ENCODE measurements at places on chromosomes 3 and 15.

- peaks cover 5% of the 10 kb centered on the region for H3K27me3 ChIP-seq
- H3K36me3 ChIP-seq = no peaks in the 10 kb centered on the region
- H3K27ac ChIP-seq = no peak overlapping the region
- H3K4me3 ChIP-seq = no peak overlapping the region
These were observed 272.6 kb downstream of the CLSTN2 start for GRCh38 chr3:140207541-140207940.

DNA sequence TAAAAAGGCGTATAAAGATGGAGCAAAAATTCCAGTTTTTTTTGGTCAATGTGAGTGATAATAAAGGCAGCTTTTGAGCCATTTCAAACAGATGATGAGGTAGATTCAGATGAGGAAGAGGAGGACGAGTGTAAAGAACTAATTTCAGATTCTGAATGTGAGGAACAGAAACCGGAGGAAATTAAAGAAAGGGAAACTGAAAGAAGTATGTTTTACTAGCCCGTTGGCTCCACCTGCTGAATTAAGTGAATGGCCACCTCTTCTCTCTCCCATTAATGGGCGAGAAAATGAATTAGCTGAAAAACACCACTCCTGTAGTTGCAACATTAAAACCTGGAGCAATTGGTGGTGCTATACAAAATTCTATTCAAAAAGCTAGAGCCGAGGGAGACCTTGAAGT lies 55.4 kb downstream of the CYP19A1 start:
- peaks cover 9% of the 10 kb centered on the region for H3K27me3 ChIP-seq
- no peaks in the 10 kb centered on the region for H3K36me3 ChIP-seq
- no peak overlapping the region for H3K27ac ChIP-seq
- H3K4me3 ChIP-seq = peak overlapping the region; percentile 8
- no peak for DNase-seq

DNA sequence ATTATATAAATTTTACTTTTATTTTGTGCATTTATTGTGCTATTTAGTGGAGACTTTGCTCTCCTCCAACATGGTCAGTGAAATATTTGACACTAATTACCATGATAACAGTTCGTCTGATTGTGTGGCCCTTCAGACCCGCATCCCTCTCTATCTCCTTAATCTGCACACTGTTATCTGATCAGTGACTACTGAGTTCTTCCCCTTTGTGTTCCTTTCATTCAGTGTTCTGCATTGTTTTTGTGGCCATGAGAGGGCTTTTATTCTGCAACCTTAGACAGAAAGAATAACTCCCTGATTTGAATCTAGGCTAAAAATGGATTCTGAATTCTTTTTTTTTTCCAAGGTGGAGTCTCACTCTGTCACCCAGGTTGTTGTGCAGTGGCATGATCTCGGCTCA lies 11.9 kb upstream of the FMN1 start:
- H3K4me1 ChIP-seq = peaks cover 17% of the 10 kb centered on the region
- H3K36me3 ChIP-seq = no peaks in the 10 kb centered on the region
- H3K4me3 ChIP-seq = no peak overlapping the region
- H3K27ac ChIP-seq = no peak overlapping the region

GRCh38 chr3:65173841-65174240 lies 486.0 kb upstream of the ADAMTS9 start:
- DNase-seq = no peak
- H3K27ac ChIP-seq = no peak overlapping the region
- H3K36me3 ChIP-seq = no peaks in the 10 kb centered on the region
- no peak overlapping the region for H3K4me3 ChIP-seq
- H3K4me1 ChIP-seq = no peaks in the 10 kb centered on the region

- H3K27me3 ChIP-seq = no peaks in the 10 kb centered on the region
- H3K27ac ChIP-seq = peak within 1 kb of the TSS; percentile 89
- peaks cover 37% of the 10 kb centered on the region for H3K36me3 ChIP-seq
- DNase-seq = no peak
- H3K4me3 ChIP-seq = peak within 1 kb of the TSS; percentile 93
- peaks cover 67% of the 10 kb centered on the region for H3K4me1 ChIP-seq
These were observed at the start of gene MAPKAPK3 for GRCh38 chr3:50617096-50617791. TSS of gene MAPKAPK3 (plus strand) at chr3:50617151. CDS start at chr3:50617566, 415 bp downstream.

DNA sequence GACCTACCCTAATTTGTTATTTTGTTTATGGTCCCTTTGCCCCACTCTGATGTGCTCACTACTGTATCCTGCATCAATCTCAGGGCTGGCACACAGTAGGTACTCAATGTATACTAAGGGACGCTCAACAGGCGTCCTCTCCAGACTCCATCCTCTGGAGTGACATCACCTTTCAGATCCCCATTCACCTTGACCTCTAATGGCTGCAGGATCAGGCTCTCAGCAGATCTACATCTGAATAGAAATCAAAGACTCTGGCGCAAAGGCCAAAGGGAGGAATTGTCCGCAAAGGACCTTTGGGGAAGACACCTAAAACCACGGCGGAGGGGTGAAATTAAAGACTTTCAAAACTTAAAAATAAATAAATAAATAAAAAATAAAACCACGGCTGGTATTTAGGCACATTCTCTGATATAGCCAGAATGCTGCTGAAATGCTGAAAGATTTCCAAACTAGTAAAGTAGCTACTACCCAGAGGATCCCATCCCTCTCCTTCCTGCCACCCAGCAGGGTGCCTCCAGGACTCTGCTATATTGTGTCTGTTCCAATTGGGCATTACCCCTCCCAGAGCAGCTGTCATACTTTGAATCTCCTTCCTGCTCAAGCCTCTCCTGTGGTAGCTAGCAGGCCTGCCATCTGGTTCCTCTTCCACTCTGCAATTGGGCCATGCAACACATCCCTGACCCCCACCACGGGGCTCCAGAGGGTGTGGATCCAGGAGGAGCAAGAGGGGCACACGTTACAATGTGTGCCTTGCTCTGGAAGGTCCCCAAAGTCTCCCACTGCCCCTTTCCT lies 6.1 kb downstream of the SHF start:
- H3K4me3 ChIP-seq = no peak overlapping the region
- peaks cover 32% of the 10 kb centered on the region for H3K4me1 ChIP-seq
- H3K27me3 ChIP-seq = peaks cover 4% of the 10 kb centered on the region
- H3K27ac ChIP-seq = no peak overlapping the region
- H3K36me3 ChIP-seq = peaks cover 2% of the 10 kb centered on the region

DNA sequence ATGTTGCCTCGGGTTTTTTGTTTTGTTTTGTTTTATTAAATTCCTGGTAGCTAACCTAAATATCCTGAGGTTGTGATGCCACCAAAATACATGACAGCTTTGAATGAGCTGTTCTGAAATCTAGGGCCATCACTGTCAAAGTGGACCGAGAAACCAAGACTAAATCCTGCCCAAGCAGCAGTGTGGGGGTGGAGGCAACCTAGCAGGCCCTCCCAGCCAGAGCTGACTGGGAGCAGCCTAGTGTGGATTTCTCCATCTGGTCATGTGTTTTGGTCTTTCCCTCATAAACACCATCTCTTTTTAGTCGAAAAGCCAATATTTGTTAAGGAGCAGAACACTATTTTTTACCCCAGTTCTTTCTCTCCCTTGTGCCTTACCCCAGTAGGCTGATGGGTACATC lies 52.2 kb downstream of the LARS2 start:
- H3K36me3 ChIP-seq = peaks cover 9% of the 10 kb centered on the region
- no peak for DNase-seq
- no peak overlapping the region for H3K4me3 ChIP-seq
- no peaks in the 10 kb centered on the region for H3K4me1 ChIP-seq

DNA sequence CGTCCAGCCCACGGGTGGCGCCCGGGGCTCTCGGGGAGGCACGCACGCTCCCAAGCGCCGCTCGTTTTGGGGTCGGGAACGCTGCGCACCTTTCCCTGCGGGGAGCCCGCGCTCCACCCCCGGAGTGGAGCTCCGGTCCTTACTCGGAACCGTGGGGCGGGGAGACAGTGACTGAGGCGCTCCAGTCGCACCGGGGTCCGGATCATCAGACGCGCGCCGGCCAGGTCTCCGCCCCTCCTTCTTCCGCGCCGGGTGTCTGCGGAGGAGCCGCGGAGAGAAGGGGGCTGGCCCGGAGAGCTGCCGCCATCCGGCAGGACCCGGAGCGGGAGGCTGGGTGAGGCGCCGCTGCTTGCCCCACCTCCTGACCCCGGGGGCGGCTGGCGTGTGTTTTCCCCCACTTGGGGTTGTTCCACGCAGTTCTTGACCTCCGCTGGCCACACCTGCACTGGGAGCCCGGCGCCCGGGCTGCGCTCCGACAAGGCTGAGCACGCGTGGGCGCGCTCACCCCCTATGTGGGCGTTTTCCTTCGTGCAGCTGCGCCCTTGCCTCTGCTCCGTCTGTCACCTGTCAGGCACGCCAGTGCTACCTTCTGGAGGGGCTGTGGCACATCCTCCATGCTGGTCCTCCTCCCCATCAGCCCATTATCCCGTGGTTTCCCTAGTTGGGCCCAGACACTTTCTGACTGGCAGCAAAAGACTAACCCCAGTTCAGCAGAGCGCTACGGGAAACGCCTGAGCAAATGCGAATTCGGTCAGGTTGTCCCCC lies at the start of gene MCF2L2:
MCF2L2 (minus strand) TSS at position 173 of the 765 bp plus-strand sequence. CDS start 642 bp downstream, outside the sequence.
- peaks cover 2% of the 10 kb centered on the region for H3K36me3 ChIP-seq
- H3K4me1 ChIP-seq = peaks cover 33% of the 10 kb centered on the region
- H3K27ac ChIP-seq = peak within 1 kb of the TSS; percentile 92
- peak; percentile 80 for DNase-seq
- H3K27me3 ChIP-seq = peaks cover 9% of the 10 kb centered on the region

GRCh38 chr3:68874551-68875348 lies 57.6 kb downstream of the TAFA4 start:
- DNase-seq = no peak
- H3K36me3 ChIP-seq = no peaks in the 10 kb centered on the region
- no peak overlapping the region for H3K27ac ChIP-seq
- no peak overlapping the region for H3K4me3 ChIP-seq

GRCh38 chr3:55061720-55062034 lies 133.8 kb upstream of the LRTM1 start:
- H3K27ac ChIP-seq = no peak overlapping the region
- no peaks in the 10 kb centered on the region for H3K4me1 ChIP-seq
- no peaks in the 10 kb centered on the region for H3K36me3 ChIP-seq
- DNase-seq = no peak
- no peaks in the 10 kb centered on the region for H3K27me3 ChIP-seq
- H3K4me3 ChIP-seq = no peak overlapping the region

DNA sequence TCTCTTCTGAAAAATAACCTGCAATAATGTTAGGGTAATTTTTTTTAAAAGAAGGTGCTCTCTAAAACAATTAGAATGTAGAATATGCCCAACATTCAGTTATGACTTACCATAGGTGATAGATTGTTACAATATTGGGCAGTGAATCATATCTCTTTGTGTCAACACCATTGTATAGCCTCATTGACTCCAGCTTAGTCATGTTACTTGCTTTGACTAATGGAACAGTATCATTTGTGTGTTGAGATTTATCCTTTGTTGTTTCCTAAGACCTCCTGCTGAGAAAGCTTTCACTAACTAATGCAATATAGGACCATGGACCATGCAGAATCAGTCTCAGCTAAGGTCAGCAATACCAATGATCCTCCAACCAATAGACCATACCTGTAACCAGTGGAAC lies 1106.4 kb downstream of the SI start:
- no peaks in the 10 kb centered on the region for H3K27me3 ChIP-seq
- H3K36me3 ChIP-seq = no peaks in the 10 kb centered on the region
- no peak overlapping the region for H3K4me3 ChIP-seq

GRCh38 chr3:136186846-136187245 lies 9.3 kb downstream of the MSL2 start:
- H3K4me3 ChIP-seq = no peak overlapping the region
- H3K36me3 ChIP-seq = peaks cover 21% of the 10 kb centered on the region
- DNase-seq = no peak
- H3K27ac ChIP-seq = peak overlapping the region; percentile 63

DNA sequence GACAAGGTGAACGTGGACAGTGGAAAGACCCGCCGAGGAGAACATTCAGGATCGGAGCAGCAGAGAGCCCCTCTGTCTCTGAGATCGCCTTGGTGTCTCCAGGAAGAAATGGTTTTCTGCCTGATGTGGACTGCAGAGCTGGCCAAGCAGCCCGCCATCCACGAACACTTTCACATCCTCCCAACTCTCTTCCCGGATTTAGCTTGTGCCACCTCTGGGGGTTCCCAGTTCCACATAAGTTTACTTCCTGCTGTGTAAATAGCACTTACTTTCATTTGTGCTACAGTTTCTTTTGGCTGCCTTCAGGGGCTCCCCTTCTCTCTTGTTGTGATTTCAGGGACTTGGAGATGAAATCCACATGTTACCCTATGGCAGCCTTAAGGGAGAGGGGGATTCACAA lies 48.4 kb downstream of the SEMA5B start:
- H3K36me3 ChIP-seq = no peaks in the 10 kb centered on the region
- no peak overlapping the region for H3K4me3 ChIP-seq
- no peak for DNase-seq
- H3K4me1 ChIP-seq = peaks cover 17% of the 10 kb centered on the region
- H3K27me3 ChIP-seq = peaks cover 17% of the 10 kb centered on the region

DNA sequence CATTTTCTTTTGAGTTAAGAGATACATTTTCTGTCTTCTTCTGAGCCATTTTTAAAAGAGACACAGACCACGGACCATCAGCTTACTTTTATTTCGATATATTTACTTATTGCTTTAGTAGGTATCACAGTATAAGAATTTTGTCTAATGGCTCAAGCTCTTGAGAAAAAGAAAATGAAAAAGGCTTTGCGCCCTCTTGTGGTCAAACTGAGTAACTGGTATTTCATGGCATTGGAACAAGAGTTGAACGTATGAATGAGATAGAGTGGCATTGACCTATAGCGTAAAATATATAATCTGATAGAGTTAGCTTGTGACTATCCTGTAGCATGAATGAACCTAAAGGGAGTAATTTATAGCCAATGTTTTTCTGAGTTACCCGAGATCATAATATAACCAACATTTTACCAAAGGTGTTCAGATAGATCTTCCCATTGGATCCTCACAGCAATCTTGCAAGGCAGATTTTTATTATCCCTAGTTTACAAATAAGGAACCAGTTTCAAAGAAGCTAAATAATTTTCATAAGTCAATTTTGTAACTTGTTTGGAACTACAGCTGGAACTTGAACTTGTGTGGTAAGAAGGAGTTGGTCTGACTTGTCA lies 154.6 kb downstream of the POLR2M start:
- H3K27me3 ChIP-seq = peaks cover 18% of the 10 kb centered on the region
- DNase-seq = peak; percentile 17
- no peak overlapping the region for H3K4me3 ChIP-seq
- no peak overlapping the region for H3K27ac ChIP-seq

DNA sequence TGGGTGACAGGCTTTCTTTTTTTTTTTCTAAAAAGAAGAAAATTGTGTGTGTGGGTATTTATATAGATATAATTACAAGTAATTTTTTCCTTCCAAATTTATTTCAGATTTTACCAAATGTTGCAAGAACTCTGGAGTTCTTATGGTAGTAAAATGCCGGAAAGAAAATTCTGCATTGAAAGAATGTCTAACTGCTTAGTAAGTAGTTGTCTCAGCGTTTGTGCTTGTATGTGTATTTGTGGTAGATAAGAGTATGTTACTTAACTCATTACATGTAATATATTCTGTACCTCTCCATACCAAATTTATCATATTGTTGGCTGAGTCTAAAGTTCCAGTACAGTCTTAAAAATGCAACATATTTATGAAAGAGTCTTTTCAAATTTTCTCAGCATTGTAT lies 32.3 kb upstream of the ZCWPW2 start:
- peaks cover 18% of the 10 kb centered on the region for H3K4me1 ChIP-seq
- no peak for DNase-seq
- H3K36me3 ChIP-seq = peaks cover 15% of the 10 kb centered on the region
- H3K27me3 ChIP-seq = no peaks in the 10 kb centered on the region
- H3K27ac ChIP-seq = no peak overlapping the region

GRCh38 chr3:134008630-134009156 lies 21.0 kb downstream of the SLCO2A1 start:
- DNase-seq = no peak
- no peaks in the 10 kb centered on the region for H3K4me1 ChIP-seq
- no peaks in the 10 kb centered on the region for H3K27me3 ChIP-seq
- no peak overlapping the region for H3K27ac ChIP-seq
- no peak overlapping the region for H3K4me3 ChIP-seq
- H3K36me3 ChIP-seq = no peaks in the 10 kb centered on the region
